ENCODE measurements at places on chromosomes 11 and 22.

DNA sequence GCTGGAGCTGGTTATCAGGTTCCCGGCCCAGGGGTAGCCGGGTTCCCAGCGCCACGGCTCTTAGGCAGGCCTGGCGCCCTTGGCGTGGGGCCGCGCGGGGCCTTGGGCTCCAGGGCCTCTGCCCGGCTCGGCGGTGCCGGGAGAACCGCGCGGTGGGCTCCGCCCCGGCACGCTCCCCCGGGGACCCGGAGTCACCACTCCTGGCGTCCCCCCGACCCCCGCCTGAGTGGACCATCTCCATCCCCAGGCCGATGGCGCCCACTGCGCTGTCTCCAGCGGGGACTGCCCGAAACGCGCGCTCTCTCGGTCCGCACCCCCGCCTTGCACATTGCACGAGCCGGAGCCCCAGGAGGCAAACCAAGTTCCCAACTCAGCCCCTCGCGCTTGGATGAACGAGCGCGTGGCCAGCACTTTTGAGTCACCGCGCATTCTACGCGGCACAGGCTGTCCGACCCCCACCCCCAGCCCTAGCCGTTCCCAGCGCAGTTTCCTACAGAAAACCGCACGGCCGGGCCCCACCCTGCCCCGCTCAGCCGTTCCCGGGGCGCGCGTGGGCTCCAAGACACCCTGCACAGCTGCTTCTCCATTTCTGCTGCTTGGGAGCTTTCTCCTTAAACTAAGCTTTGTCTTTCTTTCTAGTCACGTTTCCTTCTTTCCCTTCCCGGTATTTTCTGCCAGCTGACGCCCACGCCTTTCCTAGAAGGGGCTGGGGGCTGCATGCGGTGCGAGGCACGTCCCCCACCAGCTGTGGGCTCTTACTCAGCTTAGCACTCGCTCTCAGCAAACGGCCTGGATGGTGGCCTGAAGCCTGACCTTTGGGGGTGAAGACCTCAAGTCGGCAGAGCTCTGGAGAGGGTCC lies 650 bp upstream of the CHID1 start:
- DNase-seq = peak; percentile 79

GRCh38 chr22:37578002-37578401 lies 1.9 kb downstream of the LGALS2 start:
- DNase-seq = no peak

DNA sequence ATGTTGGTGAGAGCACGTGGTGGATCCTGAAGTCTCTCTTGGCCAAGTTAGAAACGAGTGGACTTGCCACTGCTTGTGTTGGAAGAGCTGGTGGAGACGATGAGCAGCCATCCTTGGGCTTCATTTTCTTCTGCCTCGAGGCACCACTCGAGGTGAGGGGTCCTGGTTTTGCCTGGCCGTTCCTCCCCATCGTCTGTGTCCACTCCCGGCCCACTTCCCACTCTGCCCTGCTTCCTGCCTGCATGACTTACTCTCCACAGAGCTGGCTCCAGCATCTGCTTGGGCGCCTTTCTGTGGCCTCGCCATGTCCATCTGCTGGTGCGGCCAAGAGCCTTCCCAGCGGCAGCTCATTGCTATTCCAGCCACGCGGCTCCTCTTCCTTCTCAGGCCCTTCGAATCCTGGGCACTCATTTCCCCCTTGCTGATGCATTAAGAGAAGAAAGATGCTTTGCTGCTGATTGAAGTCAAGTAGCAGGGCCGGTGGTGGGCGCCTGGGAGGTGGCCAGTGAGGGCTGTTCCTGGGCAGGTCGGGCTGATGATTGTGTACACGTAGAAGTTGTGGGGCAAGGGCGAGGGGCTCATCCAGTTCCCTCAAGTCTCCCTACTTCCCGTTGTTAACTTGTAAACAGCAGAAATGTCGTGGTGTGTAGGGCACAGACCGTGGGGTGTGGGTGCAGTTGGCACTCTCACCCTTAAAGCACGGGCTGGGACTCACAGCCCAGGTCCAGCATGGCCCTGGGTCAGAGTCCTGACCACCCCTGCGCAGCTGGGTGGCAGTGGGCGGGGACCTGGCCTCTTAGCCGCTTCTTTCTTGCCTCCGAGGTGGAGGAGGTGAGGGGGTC lies 292.0 kb downstream of the TBC1D22A start:
- no peak for DNase-seq

DNA sequence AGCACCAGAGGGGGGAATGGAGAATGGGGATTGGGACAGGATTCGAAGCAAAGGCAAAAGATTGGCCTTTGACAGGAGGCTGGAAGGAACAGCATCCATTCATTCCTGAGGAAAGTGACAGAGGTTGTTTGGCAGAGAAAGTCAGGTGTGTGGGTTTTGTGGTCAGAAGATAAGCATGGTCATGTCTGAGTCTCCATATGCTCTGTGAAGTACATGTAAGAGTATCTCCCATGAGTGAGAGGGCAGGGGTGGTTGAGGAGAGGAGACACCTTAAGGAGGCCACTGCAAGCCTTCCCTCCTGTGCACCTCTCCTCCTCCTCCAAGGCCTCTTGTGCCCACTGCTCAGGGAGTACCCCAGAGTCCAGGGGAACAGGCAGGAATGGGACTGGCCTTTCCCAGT lies 1.9 kb upstream of the NLRP10 start:
- peak; percentile 10 for DNase-seq

Measured in ELR (cell line).